ENCODE measurements at places on chromosomes 13 and 19.

GRCh38 chr19:57441979-57442752 lies 7.0 kb downstream of the ZNF749 start:
- no peak for DNase-seq

- peak; percentile 96 for DNase-seq
Observed at GRCh38 chr13:19958155-19959111, at the start of gene ZMYM2. Gene ZMYM2, plus strand, starts transcription at chr13:19958727. Its CDS starts 34,346 bp downstream, at chr13:19993073.

GRCh38 chr13:108495646-108496361 lies 133.6 kb upstream of the MYO16 start:
- DNase-seq: no peak

GRCh38 chr13:93305886-93306285 lies 79.3 kb downstream of the GPC6 start:
- no peak for DNase-seq

- DNase-seq: no peak
Observed at GRCh38 chr13:111958612-111959395, 108.1 kb upstream of the SOX1 start.

- no peak for DNase-seq
Observed at GRCh38 chr13:50712881-50713280, 130.6 kb downstream of the DLEU7 start.

DNA sequence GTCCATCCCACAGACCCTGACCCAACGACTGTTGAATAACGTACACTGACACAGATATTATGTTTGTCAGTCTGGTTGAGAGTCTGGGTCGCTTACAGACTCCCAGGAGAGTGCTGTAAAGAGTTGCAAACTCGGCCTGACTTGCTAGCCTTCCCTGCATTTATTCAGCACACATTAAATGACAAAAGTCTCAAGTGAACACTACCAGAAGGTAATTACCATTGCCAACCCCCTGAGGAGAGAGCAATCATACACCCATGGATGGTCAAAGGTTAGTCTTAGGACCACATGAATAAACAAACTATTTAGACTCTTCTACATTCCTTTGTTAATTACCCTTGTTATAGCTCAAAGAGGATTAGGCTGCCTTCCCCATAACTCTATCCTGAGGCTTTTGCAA lies 1048.6 kb downstream of the PCDH17 start:
- DNase-seq: no peak

DNA sequence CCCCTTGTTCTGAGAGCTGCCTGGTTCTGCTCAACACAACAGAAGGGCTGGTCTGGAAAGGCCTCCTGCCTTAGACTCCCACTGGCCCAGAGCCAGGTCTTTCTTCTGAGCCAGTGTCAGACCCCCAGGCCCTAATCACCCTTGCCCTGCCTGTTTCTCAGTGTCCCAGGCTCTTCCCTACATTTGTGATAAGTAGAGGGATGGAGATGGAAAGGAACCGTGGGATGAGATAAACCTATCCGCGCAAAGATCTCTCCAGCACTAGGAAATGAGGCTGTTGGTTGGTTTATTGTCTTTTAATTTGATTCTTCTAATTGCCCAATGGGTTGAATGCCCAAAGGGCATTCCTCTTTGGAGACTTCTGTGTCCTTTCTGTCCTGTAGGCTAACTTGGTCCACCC lies 470.0 kb downstream of the TSHZ3 start:
- no peak for DNase-seq

- DNase-seq: no peak
Observed at GRCh38 chr19:45766869-45767346, 2.1 kb downstream of the SIX5 start.

GRCh38 chr13:108345016-108345415 lies 75.5 kb downstream of the TNFSF13B start:
- DNase-seq: no peak

DNA sequence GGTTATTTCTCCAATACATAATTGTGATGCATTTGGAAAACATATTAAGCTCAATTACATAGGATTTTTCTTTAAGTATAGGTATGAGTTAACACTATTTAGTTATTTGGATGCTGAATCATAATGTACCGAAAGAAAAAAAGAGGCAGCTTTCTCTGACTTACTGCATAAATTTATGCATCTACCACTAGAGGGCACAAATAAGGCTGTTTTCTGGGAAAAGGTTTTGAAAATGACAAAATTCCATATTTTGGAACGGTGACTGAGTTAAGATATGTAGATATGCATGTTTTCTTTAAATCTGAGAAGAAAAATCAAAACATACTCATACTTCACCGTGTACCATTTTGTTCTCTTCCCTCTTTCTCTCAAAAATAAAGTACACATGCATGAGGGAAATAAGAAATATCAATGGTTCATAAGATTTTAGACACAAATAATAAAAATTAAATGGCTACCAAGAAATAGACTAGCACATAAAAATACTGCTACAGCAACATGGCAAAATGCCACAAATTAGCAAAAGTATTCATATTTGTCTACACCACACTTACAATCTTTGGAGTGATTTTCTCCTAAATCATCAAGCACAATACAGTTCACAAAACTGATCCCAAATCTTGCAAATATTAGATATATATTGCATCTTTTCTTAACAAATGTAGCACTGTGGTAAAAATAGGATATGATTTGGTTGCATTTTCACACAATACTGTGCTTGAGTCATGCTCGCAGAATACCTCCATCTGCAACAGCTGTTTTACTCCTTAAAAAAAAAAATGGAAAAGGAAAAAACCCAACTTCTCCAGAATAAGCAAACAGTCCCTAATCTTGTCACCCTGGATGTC lies 260.0 kb downstream of the FGF14 start:
- DNase-seq: no peak

DNA sequence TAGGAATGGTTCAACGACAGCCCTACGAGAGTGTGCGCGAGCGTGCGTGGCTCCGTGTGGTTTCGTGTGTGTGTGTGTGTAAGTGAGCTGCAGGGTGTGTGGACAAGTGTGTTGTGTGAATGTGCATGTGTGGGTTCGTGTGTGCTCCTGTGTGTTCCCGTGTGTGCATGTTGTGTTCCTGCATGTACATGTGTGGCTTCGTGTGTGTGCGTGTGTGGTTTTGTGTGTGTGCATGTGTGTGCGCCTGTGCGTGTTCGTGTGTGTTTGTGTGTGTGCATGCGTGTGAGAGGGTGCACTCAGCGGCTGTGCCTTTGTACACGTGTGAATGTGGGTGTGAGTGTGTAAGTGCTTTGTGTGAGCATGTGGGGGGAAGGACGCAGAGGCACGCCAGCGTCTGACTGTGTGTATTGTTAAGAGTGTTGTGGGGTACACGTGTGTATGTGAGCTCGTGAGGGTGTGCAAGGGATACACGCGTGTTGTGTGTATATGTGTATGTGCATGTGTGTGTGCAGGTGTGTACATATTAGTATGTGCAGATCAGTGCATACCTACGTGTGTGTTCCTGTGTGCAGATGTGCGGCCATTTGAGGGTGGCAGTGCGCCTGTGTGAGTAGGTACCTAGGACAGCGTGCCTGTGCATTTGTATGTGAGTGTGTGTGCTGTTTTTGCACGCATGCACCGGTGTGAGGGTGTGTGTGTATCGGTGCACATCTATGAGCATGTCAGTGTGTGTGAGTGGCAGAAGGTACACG lies 24.3 kb upstream of the ONECUT3 start:
- no peak for DNase-seq

DNA sequence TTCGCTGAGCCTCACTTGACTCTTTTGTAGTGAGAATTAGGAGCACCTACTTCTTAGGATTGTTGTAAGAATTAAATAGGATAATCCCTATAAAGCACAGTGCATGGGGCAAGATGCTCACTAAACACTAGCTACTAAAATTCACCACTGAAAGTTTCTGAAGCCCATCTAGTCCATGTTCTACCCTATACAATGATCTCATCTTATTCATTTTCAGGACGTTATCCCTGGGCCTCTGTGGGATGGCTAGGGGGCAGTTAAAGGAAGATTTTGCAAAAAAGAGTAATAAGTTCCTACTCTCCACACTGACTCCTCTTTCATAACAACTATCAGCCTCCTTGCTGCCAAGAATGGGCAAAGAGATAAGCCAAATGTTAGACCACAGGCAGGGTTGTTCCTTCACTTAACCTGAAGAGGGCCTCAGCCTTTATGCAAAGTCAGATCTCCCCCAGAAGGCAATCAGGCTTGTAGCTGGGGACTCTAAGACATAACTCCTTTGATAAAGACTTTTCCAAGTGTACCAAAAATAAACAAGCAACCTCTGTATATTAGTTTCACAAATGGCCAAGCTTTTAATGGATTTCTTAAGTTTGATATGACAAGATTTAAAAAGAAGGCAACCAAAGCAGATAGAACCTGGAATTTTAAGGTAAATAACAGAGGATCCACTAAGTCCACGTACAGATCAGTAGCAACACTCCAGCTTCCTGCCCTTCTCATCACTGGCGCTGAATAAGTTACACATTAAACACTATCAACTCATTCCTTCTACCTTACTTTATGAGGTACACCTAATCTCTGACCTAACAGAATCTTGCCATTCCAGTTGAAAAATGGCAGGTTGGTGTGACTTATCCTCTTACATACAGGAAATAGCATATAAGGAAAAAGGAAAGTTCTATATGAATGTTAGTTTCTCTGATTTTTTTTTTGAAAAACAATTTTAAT lies 44.4 kb downstream of the ELF1 start:
- DNase-seq: no peak

- DNase-seq: peak; percentile 33
Observed at GRCh38 chr13:25874907-25875306, 176.9 kb downstream of the SHISA2 start.

GRCh38 chr13:36685927-36686326 lies 12.1 kb downstream of the SERTM1 start:
- DNase-seq: no peak

DNA sequence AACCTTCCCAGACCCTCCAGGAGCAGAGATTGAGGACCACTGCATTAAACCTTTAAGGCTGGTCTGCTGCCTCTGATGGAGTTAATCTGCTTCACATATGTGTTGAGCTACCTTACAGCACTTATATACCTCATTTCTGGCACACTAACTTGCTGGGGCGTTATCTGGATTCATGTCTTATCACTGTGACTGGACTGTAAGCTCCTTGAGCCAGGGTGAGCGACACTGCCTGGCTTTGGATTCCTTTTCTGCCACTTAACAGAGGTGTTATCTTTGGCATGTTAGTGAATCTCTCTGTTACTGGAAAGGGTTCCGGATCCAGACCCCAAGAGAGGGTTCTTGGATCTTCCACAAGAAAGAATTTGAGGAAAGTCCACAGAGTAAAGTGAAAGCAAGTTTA lies 69.8 kb upstream of the RGCC start:
- DNase-seq: no peak

DNA sequence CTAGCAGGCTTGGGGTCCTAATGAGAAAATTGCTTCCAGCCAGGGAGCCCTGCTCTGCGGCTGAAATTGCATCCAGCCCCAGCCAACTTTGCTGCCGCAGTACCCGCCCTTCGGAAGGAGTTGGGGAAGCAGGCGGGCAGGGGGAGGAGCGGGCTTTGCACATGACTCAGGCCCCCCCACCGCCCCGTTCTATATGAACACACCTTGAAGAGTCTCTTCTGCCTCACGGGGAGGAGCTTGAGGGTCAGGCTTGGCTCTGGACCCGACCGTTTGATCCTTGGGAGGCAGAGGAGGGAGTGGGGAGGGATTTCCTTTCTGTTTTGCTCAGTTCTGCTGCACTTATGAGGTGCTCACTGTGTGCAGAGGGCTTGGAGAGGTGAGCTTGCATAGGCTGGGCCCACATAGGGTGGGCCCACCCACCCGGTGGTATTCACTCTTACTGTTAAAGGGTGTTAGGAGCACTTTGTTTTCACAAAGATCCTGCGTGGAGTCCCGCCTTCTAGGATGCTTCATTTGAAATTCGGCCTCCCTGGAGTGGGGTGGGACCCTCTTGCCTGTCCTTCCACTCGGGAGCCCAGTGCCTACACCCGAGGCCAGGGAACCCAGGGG lies 46.5 kb downstream of the LYL1 start:
- DNase-seq: no peak

DNA sequence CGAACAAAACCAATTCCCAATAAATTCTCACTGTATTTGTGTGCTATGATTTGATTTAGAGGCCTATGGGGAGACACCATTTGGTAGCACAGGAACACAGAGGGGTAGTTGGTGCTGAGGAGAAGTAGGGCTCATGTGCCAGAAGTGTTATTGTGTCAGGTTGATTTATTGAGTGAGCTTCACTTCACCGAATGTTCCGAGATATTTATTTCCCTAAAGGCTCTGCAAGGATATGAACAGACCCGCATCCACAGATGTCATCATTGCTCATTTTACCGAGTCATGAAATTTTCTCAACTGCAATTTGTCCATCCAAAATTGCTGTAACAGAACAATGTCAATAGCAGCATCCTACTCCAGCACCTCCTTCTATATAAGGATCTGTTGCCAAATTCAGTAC lies 69.5 kb downstream of the DACH1 start:
- no peak for DNase-seq

GRCh38 chr13:74070065-74070464 lies 64.1 kb downstream of the KLF12 start:
- DNase-seq: no peak

DNA sequence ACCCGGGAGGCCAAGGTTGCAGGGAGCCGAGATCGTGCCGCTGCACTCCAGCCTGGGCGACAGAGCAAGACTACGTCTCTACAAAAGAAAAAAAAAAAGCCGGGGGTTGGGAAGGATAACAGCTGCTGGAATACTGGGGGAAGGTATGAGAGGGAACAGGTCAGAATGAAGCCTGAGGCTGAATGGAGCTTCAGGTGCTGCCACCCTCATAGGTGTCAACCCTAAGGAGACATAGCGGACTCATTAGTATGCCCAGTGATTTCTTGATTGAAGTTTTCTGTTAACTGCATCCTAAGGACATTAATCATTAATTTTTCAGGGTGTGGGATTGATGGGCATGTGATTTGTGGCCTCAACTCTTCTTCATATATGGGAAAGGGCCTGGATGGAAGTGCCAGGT lies 6.0 kb downstream of the SMARCA4 start:
- no peak for DNase-seq

- no peak for DNase-seq
Observed at GRCh38 chr13:99969919-99970650, 1.5 kb downstream of the ZIC5 start.

Measured in stimulated activated CD8-positive, alpha-beta memory T cell treated with anti-CD3 and anti-CD28 coated beads, Interleukin-4, amount 100 ng/mL, for 1 hour (primary cell).